ENCODE measurements at places on chromosomes 4 and X.

DNA sequence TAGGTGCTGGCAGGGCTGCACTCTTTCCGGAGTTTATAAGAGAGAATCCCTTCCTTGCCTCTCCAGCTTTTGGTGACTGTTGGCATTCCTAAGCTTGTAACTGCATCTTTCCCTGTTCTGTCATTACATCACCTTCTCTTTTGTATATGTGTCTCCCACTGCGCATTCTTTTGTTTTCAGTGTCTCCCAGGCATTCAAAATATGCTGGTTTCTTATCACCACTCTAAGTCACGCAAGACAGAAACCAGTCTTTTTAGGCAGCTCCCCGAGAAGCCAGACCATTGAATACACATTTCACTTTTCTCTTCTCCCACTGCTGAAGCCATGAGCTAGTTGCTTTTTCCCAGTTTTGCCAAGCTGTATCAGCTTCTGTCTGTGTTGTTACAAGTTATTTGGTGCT, 71.0 kb downstream of the LAS1L start:
- DNase-seq, result no peak

- no peak for DNase-seq
Observed at GRCh38 chr4:3700223-3700622, 66.0 kb upstream of the ADRA2C start.

DNA sequence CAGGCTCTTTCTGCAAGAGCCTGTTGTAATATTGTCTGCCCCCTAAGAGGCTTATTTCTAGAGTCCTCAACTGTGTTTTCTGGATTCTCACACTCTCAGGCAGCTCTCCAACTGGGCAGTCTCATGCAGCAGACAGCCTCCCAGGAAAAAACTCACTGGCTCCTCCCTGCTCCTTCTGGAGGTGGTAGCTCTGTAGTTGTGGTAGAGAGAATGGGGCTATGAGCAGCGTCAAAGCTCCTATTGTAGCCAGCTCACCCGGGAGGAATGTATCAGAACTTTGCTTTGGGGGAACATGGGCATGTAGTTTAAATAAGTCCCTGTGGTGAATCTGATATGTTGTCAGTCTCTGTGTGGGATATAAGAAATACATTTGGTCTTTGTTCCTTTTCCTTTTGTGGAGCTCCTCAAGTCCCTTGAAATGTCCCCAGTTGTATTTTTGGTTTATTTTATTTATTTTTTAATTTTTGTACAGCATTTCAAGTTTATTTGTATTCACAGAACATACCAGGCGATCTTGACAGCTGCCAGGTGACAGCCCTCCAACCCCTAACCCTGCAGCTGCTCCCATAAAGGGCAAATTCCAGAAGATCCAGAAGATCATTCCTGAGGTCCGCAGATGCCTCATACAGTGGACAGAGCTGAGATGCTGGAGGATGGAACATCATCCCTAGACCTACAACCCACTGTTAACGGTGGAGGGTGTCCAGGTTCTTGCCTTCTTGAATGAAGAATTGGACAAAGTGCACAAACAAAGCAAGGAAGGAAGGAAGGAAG, 45.7 kb downstream of the TRIM61 start:
- DNase-seq, result no peak

GRCh38 chrX:130186651-130187050, 14.9 kb downstream of the RAB33A start:
- no peak for DNase-seq

DNA sequence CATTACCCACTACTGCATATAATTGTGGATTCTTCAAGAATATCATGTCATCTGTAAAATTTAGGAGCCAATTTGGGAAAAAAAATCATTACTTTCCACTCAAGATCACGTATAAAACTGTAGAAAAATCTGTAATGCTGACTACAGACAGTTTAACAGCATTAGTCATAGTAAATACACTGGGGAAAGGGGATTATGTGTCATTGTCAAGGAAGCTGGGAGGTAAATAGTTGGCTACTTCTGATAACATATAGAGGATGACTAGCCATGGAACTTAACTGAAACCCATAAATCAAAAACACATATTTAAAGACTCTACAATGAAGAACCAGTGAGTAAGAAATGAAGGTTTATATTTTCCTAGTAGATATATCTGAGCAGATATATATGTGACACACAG, 1666.4 kb upstream of the IGFBP7 start:
- peak; percentile 89 for DNase-seq

DNA sequence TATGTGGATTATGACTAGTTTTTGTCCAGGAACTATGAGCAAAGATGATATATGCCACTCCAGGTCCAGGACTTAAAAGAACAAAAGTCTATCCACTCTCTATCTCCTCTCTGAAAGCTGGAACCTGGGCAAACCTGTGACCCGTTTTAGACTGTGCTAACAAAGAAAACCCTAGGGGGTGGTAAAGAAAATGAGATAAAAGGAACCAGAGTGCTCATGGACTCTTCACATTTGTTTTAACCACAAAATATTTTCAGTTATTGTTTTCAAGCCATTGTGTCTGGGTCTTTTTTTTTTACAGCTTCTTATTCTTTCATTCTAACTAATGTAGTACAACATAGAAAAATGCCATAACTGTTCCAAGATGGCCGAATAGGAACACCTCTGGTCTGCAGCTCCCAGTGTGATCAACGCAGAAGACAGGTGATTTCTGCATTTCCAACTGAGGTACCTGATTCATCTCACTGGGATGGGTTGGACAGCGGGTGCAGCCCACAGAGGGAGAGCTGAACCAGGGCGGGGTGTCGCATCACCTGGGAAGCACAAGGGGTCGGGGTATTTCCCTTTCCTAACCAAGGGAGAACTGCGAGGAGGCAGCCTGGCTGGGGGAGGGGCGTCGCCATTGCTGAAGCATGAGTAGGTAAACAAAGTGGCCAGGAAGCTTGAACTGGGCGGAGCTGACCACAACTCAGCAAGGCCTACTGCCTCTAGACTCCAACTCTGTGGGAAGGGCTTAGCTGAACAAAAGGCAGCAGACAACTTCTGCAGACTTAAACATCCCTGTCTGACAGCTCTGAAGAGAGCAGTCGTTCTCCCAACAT, 45.1 kb downstream of the CHM start:
- DNase-seq, result peak; percentile 20

Measured in fibroblast of skin of abdomen (primary cell).